ENCODE measurements at places on chromosomes 12 and 14. TPM values are rescaled to one million over a fixed set of nuclear protein-coding genes. Genes with fewer than 3 reads are reported as not detected.

The ADAM21 gene
- under 0.01 TPM for total RNA-seq

The RAD9B gene
- 0.43 TPM for total RNA-seq

The INHBC gene
- total RNA-seq: not detected

The SRGAP1 gene
- 5.9 TPM for total RNA-seq

The LRRIQ1 gene
- 0.17 TPM for total RNA-seq

The CLEC6A gene
- not detected for total RNA-seq

The SERPINA9 gene
- total RNA-seq: not detected

All from dermis lymphatic vessel endothelial cell (primary cell).